T1000 (cell line): ENCODE measurements at places on chromosomes 2 and 18.

GRCh38 chr2:28666496-28667184, 85.0 kb upstream of the PPP1CB start:
- DNase-seq = no peak

GRCh38 chr2:124112966-124113365, 87.9 kb downstream of the CNTNAP5 start:
- no peak for DNase-seq

DNA sequence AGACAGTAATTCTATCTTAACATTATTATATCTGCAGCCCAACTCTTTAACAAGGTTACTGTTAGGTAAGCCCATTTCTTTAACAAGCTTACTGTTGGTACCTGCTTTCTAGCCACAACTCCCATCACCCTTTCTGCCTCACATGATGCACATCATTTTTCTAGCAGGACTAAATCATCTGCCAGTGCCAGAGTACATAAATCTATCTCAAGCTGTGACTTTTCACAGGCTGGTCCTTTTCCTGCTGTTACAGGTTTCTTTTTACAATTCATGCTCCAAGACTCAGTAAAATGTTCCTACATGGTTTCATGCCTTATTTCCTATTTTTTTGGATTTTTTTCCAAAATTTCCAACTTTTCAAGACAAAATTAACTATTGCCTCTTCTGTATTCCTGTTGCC, 30.4 kb upstream of the ZC3H15 start:
- no peak for DNase-seq

DNA sequence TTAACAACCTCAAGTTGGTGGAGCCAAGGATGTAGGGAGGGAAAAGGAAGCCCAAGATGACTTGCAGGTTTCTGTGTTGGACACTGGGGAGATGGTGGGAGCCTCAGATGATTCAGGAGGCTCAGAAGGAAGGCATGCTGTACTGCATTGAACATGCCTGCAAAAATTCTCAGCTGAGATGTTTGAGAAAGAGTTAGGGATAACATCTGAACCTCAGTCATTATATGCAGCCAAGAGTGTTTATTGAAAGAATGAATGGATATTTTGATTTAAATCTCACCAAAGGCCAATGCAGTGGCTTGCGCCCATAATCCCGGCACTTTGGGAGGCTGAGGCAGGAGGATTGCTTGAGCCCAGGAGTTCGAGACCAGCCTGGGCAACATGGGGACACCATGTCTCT, 243.0 kb downstream of the MYCN start:
- no peak for DNase-seq

GRCh38 chr2:23388756-23389514, 4.0 kb downstream of the KLHL29 start:
- no peak for DNase-seq

DNA sequence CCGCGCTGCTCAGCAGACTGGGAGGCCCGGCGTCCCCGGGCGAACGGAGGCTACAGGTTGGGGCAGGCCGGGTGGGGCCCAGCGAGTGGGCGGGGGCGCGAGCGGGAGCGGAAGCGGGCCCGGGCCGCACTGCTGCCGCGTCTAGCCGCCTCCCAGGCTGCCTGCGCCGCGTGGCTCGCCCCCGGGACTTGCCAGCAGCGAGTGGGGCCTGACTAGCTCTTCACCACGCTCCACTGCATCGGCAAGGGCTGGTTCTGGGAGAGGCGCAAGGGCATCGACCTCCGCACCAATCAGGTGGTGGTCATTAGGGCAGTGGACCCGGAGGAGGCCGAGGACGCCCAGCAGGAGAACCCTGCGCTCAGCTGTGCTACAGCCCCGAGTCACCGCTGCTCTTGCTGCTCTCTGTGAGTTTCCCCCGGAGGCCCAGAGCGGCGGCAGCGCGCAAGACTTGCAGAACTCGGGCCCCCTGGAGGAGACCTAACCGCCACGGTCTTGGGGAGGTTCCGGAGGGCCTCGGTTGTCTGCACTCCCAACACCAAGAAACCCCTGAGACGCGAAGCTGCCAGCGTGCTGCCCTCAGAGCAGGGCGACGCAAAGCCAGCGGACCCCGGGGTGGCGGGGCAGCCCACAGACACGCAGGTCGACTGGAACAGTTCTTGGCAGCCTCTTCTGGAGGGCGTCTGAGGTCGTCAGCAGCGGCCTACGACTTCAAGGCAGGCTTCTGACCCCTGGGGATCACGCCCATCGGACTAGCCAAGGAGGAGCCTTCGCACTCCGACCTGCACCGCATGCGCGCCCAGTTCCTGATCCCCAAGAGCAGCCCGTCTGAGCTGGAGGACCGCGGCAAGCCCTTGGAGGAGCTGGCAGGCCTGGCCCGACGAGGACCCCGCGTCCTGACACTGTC, 27.2 kb upstream of the PTPN2 start:
- DNase-seq = no peak

DNA sequence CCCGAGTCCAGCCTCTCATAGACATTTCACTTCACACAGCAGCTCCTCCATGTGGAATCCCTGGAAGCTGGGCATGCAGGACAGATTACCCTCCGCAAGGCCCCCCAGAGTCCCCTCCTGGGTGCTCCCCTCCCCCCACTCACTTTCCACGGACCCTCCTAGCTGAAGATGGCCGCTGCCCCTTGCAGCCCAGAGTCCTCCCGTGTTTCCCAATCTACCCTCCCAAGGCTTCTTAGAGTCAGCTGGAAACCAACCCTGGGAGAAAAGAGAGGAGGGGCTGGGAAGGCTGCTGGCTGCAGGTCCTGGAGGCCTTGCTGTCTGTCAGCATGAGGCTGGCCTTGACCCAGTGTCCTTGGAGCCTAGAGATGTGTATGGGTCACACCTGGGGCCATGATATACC, 49.0 kb upstream of the HAAO start:
- DNase-seq = no peak

GRCh38 chr2:164933671-164934189, 21.6 kb downstream of the SLC38A11 start:
- DNase-seq = no peak

DNA sequence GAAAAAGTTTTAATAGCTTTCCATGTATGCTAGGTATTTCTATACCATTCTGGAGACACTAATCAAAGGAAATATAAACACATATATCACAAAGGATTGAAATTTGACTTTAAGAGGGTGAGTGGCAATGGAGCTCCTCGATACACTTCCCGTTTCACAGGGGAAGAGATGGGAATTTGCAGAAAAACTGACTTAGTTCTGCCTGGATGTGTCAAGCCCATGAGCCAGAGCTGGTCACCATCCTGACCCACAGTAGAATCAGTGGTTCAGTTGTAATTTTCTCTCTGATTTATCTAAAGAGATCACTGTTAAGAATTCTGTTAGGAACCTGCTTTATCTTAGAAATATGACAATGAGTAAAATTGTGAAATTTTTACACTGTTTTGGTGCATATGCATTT, 34.2 kb downstream of the PLCL1 start:
- DNase-seq = no peak

GRCh38 chr18:59343926-59344325, 15.1 kb downstream of the LMAN1 start:
- no peak for DNase-seq

- no peak for DNase-seq
Measured at GRCh38 chr18:13216711-13217465, 1.7 kb upstream of the LDLRAD4 start.

- no peak for DNase-seq
Measured at GRCh38 chr2:238818561-238818960, 29.3 kb upstream of the TWIST2 start.

DNA sequence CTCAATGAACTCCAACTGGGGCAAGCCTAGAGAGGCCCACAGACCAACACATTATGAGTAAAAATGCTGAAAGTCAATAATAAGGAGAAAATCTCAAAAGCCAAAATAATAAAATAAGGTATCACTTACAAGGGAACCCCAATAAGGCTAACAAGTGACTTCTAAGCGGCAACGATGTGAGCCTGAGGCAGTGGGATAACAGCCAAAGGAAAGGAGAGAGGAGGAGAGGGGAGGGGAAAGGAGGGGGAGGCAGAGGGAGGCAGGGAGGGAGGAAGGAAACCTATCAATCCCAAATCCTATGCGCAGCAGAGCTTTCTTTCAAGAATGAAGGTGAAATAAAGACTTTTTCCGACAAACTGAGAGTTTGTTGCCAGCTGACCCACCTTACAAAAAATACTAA, 6.0 kb upstream of the NFATC1 start:
- DNase-seq = no peak

GRCh38 chr2:71891719-71892422, 255.8 kb downstream of the CYP26B1 start:
- no peak for DNase-seq

GRCh38 chr2:207787017-207787416, 17.3 kb upstream of the FZD5 start:
- DNase-seq = no peak

- peak; percentile 19 for DNase-seq
Measured at GRCh38 chr2:88657131-88657530, 29.9 kb upstream of the EIF2AK3 start.

- no peak for DNase-seq
Measured at GRCh38 chr2:43851011-43851980, 12.5 kb downstream of the ABCG8 start.

DNA sequence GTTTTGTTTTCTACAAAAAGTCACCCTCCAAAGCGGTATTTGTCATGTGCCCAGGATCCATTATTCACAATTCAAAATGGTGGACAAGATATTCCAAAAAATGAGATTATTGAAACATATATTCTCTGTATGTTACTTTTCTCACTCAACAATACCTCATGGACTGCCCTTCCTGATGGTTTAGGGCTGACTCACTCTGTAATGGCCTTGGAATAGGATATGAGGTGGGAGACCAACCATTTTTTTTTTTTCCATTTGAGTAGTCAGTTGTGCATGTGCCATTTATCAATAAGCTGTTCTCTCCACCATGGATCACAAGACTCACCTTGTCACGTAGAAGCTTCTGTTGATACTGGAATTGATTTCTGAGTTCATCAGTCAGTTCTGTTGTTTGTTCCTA, 64.5 kb downstream of the LYPD6 start:
- DNase-seq = no peak

- no peak for DNase-seq
Measured at GRCh38 chr2:69192176-69192945, 179.4 kb downstream of the ANTXR1 start.

- no peak for DNase-seq
Measured at GRCh38 chr18:80023173-80023572, 11.1 kb upstream of the RBFA start.

GRCh38 chr2:30356071-30356470, 91.0 kb upstream of the LCLAT1 start:
- no peak for DNase-seq

DNA sequence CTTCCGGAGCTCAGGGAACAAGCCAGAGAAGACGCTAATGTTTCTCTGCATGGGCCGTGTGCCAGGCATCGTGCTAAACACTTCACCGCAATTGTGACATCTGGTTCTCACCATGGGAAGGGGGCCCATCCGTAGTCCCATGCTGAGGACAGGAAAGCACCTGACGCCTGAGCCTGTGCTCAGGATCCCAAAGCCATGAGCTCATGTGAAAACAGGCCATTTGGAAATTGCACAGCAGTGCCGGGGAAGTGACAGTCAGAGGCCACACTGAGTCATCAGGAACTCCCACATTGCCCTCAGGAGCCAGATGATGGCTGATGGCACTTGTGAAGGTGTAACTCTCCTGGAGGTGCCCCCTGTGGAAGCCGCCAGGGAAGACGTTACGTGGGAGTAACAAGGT, 141.0 kb downstream of the INHBB start:
- no peak for DNase-seq

DNA sequence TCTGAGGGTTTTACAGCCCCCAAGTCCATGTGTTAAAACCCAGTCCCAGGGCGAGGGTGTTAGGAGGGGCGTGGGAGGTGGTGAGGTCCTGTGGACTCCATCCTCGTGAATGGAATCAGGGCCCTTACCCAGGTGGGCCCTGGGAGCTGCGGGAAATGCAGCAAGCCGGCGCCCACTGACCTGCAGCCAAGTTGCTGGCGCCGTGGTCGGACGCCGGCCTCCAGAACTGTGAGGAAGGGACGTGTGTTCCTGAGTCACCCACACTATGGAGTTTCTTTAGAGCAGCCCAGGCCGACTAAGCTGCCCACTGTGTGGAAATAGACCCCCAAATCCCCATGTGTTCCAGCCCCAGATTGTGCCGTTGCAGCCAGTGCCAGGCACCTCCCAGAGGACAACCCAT, 26.4 kb downstream of the CTDP1 start:
- no peak for DNase-seq

- no peak for DNase-seq
Measured at GRCh38 chr2:134368009-134368817, 114.3 kb downstream of the MGAT5 start.

- no peak for DNase-seq
Measured at GRCh38 chr2:109613081-109613921, 465 bp downstream of the SEPTIN10 start.

- no peak for DNase-seq
Measured at GRCh38 chr2:99512181-99512591, 22.4 kb upstream of the REV1 start.

- no peak for DNase-seq
Measured at GRCh38 chr2:28591711-28592335, 96.0 kb downstream of the PLB1 start.

- DNase-seq = no peak
Measured at GRCh38 chr2:86038291-86039081, 67.2 kb downstream of the POLR1A start.

DNA sequence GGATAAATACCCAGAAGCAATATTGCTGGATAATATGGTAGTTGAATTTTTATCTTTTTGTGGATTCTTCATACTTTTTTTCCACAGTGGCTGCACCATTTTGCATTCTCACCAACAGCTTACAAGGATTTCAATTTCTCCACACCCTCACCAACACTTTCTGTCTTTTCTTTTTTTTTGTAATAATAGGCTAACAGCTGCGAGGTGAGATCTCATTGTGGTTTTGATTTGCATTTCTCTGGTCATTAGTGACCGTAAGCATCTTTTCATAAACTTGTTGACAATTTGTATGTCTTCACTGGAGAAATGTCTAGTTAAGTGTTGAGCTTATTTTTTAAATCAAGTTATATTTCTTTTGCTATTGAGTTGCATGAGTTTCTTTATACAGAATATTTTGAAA, 17.6 kb upstream of the SLC9A2 start:
- DNase-seq = no peak

DNA sequence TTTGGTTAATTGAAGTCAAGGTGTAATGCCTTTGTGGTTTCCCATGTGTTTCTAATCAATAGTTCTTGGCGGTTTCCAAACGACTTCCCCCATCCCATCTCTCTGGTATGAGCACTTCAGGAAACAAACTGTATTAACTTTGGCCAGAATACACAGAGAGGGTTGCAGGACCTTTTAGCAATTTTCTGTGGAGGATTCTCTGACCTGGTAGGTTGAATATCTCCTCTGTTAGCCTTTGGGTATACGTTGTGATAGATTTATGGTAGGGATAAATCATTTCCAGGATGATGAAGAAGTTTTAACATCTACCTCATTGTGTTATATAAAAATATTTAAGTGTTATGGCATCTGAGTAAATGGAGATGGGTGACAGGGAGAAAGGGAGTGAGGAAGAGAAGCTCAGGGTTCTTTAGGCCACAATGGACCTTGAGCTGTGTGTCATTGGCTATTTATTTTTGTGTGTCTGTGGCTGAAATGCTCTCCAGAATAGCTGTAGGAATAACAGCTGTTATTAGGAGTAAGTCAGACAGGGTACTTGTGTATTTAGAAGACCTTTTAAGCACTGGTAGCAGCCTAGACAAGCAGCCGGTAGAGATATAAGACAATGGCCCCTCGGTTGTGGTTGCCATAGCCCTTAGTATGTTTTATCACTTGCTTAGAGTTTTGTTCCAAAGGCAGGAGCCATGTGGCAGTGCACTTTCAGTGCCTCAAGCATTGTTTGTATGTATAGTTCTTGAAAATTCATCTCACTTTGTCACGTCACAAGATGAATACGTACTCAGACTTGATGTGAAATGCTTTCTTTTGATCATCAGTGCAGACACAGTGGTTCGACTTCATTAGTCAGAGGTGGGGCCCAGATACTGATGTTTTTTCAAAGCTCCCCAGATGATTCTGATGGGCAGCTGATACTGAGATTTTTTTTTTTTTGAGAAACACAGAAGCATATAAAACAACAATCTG, 91.1 kb downstream of the FMNL2 start:
- no peak for DNase-seq
